ENCODE measurements at places on chromosomes 4 and X.

- DNase-seq = no peak
These were observed 22.9 kb downstream of the FAT1 start for GRCh38 chr4:186700746-186701145.

DNA sequence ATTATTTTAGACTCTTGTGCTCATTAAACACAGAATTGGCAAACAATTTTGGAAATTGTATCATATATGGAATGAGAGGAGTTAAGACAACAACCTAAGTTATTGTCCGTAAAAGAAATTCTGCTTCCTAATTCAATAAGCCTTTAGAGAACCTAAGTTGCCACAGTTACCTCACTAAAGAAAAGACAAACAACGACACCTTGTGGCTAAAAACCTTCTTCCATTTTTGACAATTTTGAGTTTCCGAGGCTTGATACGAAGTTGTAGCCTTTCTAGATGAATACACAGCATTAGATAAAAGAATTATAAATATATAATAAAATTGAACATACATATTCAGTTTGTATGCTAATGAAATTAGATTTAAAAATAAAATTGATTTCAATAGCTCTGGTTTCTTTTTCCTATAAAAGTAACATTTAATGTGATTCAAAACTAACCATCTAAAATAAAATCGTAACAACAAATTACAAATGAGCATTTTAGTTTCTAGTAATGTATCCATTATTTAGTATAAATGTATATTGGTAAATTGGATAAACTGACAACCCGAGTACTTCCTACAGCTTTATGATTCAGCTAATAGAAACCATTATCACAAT lies 275.1 kb downstream of the GPM6A start:
- DNase-seq = peak; percentile 32

DNA sequence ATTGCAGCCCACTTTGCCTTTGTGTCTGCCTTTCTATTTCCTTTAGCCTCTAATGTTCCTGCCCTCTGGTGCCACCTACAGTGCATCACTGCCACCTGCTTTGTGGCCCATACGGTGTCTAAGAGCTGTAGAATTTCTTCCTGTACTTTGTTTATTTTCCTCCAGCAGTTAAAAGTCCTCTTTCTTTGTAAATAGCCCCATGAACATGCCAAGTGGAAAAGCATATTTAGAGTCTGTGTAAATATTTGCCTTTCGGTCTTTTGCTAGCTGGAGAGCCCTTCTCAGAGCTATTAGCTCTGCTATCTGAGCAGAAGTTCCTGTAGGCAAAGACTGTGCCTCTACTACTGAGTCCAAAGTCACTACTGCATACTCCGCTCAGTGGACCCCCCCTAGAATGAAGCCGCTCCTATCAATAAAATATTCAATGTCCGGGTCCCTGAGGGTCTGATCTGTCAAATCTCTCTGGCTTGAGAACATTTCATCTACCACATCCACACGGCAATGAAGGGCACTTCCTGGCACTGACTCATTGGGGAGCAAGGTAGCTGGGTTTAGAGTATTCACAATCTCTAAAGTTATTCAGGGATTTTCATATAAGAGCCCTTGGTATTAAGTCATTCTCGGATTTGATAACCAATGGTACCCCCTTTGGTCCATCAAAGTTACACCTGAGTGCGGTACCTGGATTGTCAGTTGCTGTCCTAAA lies 36.3 kb downstream of the SULT1E1 start:
- peak; percentile 28 for DNase-seq

GRCh38 chr4:117328333-117328732 lies 243.0 kb upstream of the TRAM1L1 start:
- DNase-seq = no peak

- DNase-seq = no peak
These were observed 783.5 kb upstream of the MAGEB2 start for GRCh38 chrX:29431895-29432294.
